Activated CD8-positive, alpha-beta memory T cell treated with anti-CD3 and anti-CD28 coated beads for 4 hours (primary cell): ENCODE measurements at places on chromosomes 5 and 9.

DNA sequence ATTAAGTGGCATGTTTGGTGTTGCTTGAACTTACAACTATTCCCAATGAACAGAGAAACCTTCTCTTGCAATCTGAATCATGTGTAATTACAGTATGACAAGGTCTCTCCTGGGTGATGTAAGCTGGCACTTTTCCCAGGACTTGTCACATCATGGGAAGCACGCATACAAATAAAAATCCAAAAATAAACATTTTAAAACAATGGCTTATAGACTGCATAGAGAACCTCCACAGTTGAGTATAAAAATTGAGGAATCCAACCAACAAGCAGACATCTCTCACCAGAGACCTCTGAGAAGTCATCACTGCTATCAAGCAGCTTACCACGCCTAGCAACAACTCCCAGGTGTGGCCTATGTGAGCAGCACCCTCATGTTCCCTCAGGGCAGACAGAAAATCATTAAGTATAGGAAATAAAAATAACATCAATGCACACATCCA is 3.9 kb downstream of the MLLT3 start:
- DNase-seq = no peak

DNA sequence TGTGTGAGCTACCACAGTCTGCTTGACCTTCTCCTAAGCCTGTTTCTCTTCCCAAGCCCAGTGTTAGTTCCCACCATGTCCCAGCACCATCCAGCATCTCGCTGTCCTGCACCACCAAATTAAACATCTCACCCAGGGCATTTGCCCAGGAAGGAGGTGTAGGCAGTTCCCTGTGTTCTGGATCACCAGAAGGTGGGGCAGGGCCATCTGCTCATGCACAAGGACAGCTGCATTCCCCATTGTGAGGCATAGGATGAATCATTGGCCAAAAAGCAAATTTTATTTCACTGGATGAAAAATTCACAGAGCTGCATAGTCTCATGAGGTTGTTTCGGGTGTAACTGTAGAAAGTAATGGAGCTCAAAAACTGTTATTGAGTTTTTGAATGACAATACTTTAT is 89.5 kb upstream of the GRIA1 start:
- no peak for DNase-seq

GRCh38 chr5:53944981-53945380 is 365.4 kb downstream of the ARL15 start:
- no peak for DNase-seq

- no peak for DNase-seq
These were observed 249.4 kb downstream of the ACTL7B start for GRCh38 chr9:108606401-108606800.

GRCh38 chr5:75243100-75243499 is 6.4 kb upstream of the ANKRD31 start:
- no peak for DNase-seq

DNA sequence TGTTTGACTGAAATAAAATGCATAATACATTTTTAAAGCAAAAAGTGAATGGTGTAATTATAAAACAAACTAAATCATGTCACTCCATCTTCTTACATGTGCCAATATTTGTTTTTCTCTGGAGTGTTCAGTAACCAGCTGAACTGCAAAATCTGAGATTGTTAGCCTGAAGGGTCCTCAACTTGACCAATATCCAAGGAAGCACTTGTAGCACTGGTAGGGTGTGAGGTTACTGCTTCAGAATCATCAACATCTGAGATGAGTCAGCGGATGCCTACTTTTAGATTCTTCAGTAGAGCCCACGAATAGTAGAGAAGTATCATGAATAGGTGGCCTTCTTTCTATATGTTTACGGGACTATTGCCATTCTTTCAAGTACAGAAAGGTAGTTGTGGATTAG is 226.7 kb downstream of the TLE4 start:
- no peak for DNase-seq

GRCh38 chr5:120615967-120616645 is 152.0 kb downstream of the PRR16 start:
- DNase-seq = no peak

- DNase-seq = no peak
These were observed 255.0 kb downstream of the EFNA5 start for GRCh38 chr5:107415762-107416161.

DNA sequence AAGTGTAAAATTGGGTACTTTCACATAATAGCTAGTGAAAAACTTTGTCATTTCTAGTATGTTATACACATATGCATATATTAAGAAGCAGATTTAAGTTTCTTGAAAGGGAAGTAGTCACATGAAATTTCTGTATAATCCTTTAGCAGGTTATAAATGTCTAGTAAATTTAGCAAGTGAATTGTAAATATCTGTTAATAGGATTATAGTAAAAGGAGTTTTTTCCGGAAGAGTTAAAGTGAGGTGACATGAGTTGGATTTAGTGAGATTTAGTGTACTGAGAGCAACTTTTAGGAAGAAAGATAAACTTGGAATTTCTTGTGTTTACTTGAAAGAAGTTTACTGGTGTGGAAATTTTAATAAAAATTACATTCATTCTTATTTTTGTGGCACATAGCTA is 38.4 kb downstream of the SPIN1 start:
- no peak for DNase-seq

- DNase-seq = no peak
These were observed at the start of gene PCDHA3 for GRCh38 chr5:140800816-140801493. Gene PCDHA3, plus strand, starts transcription at chr5:140801057.

GRCh38 chr9:2622461-2623287 is 1.1 kb downstream of the VLDLR start:
- no peak for DNase-seq

DNA sequence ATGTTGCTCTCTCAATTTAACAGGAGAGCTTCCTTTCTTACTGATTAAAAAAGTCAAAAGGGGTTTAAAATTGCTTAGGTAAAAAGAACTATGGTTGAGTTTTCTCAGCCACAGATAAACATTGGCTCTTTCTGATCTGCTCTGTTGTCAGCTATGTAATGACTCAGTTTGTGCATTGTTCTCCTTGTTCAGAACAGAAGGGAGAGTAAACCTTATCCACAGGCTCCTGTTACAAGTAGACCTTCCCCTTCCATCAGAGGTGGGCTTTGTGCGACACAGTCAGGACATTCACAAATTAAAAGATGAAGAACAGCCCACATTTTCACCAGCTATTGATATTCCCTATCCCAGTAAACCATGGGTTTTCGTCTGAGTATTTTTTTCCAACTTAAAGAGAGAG is 236.3 kb upstream of the SEMA6A start:
- no peak for DNase-seq

GRCh38 chr9:96350866-96351265 is 32.6 kb downstream of the SLC35D2 start:
- DNase-seq = no peak

DNA sequence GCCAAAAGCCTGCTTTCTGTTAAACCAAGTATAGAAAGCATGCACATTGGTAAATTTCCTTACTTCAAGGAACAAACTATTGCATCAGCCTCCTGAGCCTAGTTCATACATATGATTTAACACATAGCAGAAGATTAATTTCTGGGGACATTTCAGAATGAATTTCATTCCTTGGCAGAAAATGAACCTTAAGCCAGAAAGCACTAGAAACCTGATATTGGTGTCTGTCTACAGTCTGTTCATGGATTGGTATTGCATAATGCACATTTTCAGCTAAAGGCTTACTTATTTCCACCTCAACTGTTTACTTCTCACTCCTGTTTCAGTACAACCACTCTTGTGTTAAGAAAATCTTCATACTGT is 1471.8 kb upstream of the NUDT12 start:
- DNase-seq = no peak

GRCh38 chr5:158471535-158471924 is 612.6 kb upstream of the CLINT1 start:
- DNase-seq = no peak

- DNase-seq = no peak
These were observed 288.3 kb upstream of the NR4A3 start for GRCh38 chr9:99533421-99533820.

- no peak for DNase-seq
These were observed 631 bp downstream of the CFAP77 start for GRCh38 chr9:132410642-132411041.

- no peak for DNase-seq
These were observed 173.1 kb downstream of the CACNA1B start for GRCh38 chr9:138050472-138051330.

- DNase-seq = no peak
These were observed 8.6 kb downstream of the SLC36A2 start for GRCh38 chr5:151338734-151339133.

GRCh38 chr9:97809666-97810344 is 43.2 kb upstream of the FOXE1 start:
- DNase-seq = no peak

- DNase-seq = no peak
These were observed 34.1 kb upstream of the ARRDC3 start for GRCh38 chr5:91417219-91417618.

DNA sequence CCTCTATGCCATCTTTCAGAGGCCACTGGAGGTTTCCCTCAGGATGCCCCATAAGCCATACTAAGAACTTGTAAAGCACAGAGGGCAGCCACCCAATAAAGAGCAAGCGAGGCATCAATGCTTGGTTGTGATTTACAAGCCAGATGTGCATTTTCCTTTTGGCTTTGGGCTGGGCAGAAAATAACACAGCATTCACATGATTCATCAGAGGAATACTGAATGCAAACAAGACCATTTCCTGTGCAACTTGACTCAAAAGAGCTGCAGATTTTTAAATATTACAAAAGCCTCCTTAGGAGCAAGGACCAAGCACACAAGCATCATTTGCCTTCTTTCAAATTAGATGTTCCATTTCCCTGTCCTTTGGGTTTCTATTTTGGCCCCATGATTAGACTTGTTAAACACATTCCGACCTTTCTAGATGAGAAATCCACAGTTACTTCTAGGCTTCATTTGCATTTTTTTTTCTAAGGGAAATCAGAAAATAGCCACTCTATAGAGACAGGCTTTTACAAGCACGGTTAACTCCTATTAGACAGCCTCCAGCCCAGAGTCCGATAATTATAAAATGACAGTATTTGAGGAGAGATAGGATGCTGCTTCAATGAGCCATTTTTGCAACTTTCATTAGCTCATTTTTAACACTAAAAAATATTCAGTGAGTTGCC is 207.8 kb downstream of the SEMA5A start:
- DNase-seq = no peak

DNA sequence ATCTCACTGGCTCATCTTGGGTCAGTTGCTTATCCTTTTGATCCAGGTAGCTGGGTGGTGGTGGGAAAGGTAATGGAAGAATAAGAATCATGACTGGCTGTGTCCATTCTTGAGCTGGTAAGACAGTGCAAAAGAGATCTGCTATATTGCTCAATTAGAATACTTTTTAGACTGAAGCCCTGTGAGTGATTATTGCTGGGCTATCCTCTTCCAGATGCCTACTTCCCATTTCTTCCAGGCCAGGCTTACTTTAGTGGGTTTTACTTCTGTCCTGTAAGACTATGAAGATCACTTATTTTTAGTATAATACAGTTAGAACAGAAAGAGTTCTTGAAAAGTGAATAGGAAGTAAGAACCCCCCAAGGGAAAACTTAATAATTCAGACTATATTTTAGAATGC is 7.2 kb downstream of the MARCHF6 start:
- no peak for DNase-seq

- no peak for DNase-seq
These were observed 5.6 kb downstream of the EXD3 start for GRCh38 chr9:137417161-137418021.

- DNase-seq = no peak
These were observed 11.9 kb downstream of the FYB1 start for GRCh38 chr5:39207345-39208045.

- DNase-seq = no peak
These were observed 34.0 kb upstream of the ZNF618 start for GRCh38 chr9:113842086-113842485.

DNA sequence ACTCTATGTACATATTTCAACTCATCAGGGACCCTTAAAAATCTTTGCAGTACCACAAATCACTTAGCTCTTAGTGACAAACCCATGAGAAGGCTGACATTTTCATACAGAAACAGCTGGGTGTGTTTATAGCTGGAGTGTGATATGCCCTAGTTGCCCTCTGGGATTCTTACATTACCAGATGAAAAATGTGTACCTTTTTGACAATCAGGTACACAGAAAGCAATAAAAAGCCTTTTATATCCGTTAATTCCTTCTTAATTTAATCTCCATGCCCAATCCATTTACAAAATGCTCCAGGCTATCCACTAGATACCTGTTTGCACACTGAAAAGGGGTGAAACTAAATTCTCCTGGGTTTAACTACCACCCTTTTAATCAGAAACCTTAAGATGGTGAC is 222.9 kb downstream of the KIAA0825 start:
- DNase-seq = no peak

DNA sequence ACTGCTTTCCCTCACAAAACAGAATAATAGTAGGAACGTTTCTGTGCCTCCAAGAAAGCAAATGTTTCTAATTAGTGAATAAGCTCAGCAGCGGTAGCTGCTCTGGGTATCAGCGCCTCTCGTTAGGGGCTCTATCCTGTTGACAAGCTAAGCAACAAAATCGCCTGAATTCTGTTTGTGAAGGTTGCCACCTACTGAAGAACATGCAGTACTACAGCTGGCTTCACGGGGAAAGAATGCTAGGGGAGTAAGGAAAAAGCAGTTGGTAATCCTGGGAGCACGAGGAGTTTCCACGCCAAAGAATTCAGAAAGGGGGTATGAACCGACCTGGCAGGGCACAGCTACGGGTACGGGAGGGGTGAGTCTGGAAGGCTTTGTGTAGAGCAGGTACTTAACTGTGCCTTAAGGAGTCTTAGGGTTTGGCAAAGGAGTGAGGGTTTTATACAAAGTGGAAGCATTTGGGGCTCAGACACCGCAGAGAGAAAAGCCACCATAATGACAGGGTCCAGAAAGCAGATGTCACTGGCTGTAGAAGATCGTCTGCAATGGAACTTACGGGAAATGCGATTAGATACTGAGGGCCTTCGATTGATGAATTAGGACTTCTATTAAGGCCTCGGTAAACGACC is 171.7 kb downstream of the TTC39B start:
- DNase-seq = peak; percentile 2

DNA sequence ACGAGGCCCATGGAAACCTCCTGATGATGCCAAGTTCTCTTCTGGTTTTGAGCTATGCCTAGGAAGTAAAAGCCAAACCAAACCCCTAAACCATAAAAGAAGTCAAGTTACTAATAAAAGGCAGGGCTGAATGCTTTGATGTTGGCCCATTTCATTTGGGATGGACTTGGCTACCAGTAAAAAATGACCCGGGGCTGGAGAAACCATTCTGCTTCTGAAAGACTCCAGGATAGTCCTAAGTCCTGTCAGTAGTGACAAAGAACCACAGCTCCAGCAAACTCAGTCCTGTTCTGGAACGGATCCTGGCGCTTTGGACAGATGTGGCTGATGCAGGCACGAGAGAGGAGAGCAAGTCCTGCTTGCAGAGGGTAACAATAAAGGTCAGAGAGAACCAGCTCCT is 68.6 kb downstream of the SH3PXD2B start:
- DNase-seq = no peak

DNA sequence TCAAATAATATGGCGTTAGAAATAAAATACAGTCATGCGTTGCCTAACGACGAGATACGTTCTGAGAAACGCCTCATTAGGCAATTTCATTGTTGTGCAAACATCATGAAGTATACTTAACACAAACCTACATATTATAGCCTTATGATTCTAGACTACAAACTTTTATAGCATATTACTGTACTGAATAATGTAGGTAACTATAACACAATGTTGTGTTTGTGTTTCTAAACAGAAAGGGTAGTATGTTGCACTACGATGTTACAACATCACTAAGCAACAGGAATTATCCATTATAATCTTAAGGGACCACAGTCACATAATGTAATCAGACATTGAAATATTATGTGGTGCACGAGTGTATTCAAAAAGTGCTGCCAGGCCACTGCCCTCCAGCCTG is 3.0 kb upstream of the SMC2 start:
- no peak for DNase-seq

GRCh38 chr5:149448431-149448830 is 69.3 kb upstream of the IL17B start:
- DNase-seq = no peak

GRCh38 chr5:165775111-165775510 is 2269.7 kb downstream of the MAT2B start:
- DNase-seq = no peak
